AG04450 (cell line): ENCODE measurements at places on chromosomes 13 and 19. TPM values are rescaled to one million over a fixed set of nuclear protein-coding genes. Genes with fewer than 3 reads are reported as not detected.

LILRB1 gene
- polyA plus RNA-seq: not detected in 2 replicates

TPTE2 gene
- polyA plus RNA-seq: not detected in 2 replicates

GFY gene
- not detected in 2 replicates for polyA plus RNA-seq

PGLYRP2 gene
- not detected in 2 replicates for polyA plus RNA-seq

ZNF439 gene
- 5.3 and 7.0 TPM in 2 replicates for polyA plus RNA-seq

SMIM44 gene
- polyA plus RNA-seq: not detected in 2 replicates

DNA sequence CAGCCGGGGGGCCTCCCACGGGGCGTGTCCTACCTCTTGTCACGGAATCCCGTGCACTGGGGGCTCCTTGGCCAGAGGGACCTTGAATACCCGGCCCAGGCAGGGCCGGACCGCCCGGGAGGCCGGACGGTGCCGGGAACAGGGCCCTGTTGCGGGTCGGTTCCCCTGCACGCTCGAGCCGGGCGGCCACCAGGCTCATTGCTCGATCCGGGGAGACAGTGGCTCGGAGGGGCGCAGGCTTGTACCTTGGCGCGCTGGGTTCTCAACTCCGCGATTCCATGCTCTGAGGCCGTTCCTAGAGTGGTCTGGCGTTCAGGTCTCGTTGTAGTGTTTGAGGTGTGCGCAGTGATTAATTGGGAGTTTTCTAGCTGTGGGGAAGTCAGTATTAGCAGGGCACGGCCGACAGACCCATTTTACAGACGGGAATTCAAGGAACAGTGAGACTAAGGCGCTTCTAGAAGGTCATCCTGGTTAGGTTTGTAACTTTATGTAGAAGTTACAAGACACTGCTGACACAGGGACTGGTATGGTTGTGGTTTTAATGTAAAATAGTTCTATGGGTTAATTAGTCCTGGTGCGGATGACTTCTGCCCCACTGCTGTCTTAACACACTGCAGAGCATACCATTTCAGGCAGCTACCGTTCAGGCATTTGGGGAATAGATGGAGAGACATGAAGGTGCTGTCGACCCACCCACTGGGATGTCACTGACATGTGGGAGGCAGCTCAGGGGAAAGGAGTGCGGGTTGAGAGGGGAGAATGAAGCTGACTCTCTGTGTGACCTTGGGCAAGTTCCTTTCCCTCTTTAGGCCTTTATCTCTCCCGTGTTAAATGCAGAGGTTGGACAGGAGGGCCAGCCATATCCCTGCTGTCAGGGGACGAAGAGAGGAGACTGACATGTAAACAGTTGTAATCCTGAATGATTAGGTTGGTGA, 592 bp downstream of the CLPTM1 start:
- no peak for DNase-seq

GRCh38 chr13:42603571-42603970, 29.6 kb downstream of the TNFSF11 start:
- no peak for DNase-seq

- DNase-seq: no peak
These were observed 81.9 kb upstream of the SLC15A1 start for GRCh38 chr13:98834254-98834960.

DNA sequence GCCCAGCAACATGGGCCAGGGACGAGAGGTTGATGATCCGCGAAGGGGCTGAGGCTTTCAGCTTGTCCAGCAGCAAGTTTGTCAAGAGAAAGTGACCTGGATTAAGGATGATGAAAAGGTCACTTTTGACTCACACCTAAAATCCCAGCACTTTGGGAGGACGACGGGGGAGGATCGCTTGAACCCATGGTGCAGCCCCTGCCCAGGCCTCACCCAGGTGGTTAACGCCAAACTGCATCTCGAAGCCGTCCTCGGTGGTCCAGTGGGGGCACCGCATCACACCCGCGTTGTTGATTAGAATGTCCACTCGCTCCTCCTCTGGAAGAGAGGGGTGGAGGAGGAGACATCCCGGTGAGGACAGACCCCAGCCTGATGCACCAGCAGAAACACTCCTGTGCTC, 10.4 kb upstream of the GP6 start:
- DNase-seq: no peak

DNA sequence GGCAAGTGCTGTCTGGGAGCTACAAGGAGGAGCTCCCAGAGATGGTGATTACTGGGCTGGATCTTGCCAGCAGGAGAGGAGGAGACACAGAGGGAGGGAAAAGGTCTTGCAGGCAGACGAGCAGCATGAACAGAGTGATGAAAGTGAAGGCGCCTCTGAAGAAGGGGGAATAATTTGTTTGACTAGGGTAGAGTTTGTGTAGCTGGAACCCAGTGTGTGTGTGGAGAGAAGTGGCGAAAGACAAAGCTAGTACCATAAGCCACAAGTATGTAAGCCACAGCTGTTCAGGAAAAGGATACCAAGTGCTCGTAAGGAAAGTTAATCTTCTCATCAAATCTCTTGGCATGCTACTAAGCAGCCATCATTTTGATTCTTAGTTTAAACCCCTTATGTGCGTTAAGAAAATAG, 5.4 kb downstream of the FLT1 start:
- DNase-seq: no peak

- DNase-seq: no peak
These were observed 54.3 kb downstream of the MTMR6 start for GRCh38 chr13:25232937-25233515.

- DNase-seq: no peak
These were observed 1.4 kb upstream of the GPR183 start for GRCh38 chr13:99308471-99309087.

- no peak for DNase-seq
These were observed 565.3 kb upstream of the SLITRK1 start for GRCh38 chr13:84447640-84447978.
